ENCODE measurements at places on chromosomes 6 and 20.

DNA sequence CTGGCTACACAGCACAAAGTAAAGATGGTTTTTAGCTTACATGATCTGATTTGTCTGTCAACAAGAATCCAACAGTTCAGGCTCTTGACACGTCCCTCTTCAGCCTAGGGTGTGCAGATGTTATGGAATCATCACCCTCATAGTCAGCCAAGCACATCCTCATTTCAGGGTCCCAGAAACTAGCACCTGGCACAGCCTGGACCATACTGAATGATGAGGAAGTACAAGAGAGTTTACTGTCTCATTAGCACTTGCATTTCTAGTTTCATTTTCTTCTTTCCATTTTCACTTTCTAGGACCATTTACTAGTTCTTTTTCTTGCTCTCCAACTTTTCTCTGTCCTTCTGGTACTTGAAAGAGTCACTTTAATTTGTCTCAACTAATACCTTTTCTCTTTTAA lies 6.5 kb downstream of the RIPOR2 start:
- peak; percentile 68 for DNase-seq

GRCh38 chr20:10524034-10524476 lies 89.0 kb downstream of the SLX4IP start:
- DNase-seq: no peak

GRCh38 chr6:12203001-12203400 lies 87.2 kb upstream of the EDN1 start:
- DNase-seq: no peak

GRCh38 chr20:42442716-42443115 lies 747.0 kb downstream of the PTPRT start:
- no peak for DNase-seq

GRCh38 chr6:151544453-151544852 lies 50.6 kb downstream of the CCDC170 start:
- DNase-seq: no peak

- peak; percentile 6 for DNase-seq
Observed at GRCh38 chr6:57262901-57263694, 41.0 kb upstream of the RAB23 start.

GRCh38 chr6:626236-626635 lies 30.7 kb downstream of the HUS1B start:
- no peak for DNase-seq

- no peak for DNase-seq
Observed at GRCh38 chr20:39877788-39878187, 811.2 kb downstream of the MAFB start.

DNA sequence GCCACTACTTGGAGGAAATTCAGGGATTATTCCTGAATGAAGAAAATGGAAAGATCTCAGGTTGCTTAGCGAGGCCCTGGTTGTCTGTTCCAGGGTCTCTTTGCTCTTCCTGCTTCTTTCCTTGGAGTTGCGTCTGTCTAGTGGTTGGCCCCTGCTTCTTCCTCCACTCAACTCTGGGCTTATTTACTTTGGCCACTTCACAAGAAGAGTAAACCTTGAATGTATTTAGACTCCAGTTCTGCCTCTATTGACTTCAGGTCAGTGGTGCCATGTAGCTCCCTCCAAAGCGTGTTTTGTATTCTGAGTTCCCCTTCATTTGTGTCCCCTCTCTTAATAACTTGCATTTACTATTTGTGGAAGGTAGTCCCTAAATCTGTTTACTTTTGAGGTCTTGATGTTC lies 456.5 kb downstream of the UTRN start:
- no peak for DNase-seq

GRCh38 chr6:141041596-141042087 lies 1091.1 kb upstream of the GJE1 start:
- no peak for DNase-seq

DNA sequence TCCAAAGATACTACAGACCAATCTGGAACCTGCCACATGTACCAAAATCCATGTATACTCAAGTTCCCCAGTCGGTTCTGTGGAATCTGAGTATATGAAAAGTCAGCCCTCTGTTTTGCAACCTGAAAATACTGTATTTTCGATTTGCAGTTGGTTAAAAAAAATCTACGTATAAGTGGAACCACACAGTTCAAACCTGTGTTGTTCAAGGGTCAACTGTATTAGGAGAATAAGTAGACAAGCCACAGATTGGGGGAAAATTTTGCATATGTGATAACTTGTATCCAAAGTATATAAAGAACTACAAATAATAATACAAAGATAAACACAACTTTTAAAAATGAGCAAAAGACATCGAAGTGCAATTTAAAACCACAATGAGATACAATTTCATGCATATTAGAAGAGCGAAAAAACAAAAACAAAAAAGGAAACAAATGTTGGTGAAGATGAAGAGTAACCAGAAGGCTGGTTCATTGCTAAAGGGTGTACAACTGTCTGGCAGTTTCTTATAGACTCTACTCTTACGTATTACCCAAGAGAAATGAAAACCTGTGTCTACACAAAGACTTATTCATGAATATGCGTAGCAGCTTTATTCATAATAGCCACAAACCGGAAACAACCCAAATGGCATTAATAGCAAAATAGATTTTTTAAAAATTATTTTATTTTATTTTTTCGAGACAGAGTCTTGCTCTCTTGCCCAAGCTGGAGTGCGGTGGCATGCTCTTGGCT lies 180.8 kb downstream of the BCAS1 start:
- no peak for DNase-seq

DNA sequence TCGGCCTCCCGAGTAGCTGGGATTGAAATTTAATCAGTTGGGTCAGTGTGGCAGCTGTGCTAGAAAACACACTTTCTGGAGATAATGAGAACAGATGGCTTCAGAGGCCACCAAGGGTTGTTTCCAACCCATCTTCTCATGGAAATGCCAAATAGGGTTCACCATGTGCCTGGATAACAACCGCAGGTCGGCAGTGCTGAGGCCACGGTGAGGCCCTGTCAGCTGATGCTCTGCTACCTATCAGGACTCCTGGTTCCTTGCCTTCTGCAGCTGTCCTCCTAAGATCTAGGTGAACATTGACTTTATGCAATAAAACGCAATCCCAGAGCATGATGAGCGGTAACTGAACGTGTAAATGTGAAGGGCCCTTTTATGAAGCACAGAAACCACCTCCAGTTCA lies 139.3 kb upstream of the SNX9 start:
- DNase-seq: no peak

- DNase-seq: no peak
Observed at GRCh38 chr20:50305636-50306477, 115.2 kb downstream of the CEBPB start.

- no peak for DNase-seq
Observed at GRCh38 chr6:170093658-170094596, 197.0 kb downstream of the DLL1 start.

GRCh38 chr6:84657486-84657885 lies 106.9 kb downstream of the TBX18 start:
- DNase-seq: no peak

DNA sequence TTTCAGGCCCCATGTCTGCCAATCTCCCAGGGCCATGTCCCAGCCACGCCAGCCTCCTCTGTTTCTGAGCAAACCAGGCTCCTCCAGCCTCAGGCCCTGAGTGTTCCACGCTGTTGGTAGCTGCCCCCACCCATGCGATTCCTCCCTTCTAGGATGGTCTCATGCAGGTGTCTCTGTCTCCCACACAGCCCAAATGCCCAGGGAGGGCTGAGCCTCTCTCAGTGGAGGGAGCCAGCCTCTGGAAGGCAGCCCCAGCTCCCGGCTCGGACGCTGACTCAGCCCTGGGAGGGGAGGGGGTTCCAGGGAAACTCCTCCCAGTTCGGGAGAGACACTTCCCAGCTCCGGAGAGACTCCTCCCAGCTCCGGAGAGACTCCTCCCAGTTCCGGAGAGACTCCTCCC lies 122.9 kb upstream of the AFDN start:
- no peak for DNase-seq

DNA sequence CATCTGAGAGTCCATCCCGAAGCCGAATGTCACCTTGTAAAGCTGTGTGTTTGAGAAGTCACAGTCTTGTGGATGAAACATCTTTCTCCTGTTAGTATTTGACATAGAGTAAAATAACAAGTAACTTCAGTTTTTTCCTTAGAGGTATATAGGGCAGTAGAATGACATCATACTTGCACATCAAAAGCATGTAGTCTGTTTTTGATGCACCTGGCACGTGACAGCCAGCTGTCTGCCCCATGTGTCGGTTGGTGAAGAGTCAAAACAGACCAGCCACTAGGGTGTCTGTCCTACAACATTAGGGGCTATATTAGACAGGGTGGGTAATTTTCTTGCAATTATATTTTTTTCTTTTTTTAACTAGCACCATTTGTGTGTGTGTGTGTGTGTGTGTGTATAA lies 70.2 kb downstream of the SNX9 start:
- DNase-seq: peak; percentile 26

- no peak for DNase-seq
Observed at GRCh38 chr20:60249436-60249835, 291.2 kb downstream of the CDH26 start.

DNA sequence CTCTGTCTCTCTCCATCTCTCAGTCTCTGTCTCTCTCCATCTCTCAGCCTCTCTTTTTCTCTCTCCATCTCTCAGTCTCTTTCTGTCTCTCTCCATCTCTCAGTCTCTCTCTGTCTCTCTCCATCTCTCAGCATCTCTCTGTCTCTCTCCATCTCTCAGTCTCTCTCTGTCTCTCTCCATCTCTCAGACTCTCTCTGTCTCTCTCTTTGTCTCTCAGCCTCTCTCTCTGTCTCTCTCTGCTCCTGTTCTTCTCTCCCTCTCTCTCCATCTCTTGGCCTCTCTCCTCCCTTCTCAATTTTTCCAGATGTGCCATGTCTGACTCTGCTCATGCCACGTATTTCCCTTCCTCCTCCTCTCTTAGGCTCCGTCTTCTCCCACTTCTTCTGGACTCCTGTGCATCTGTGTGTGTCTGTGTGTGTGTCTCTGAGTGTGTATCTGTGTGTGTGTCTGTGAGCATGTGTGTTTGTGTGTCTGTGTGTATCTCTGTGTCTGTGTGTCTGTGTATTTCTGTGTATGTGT lies 72.7 kb downstream of the SRC start:
- DNase-seq: no peak

GRCh38 chr6:26017632-26017966 lies 55.0 kb downstream of the TRIM38 start:
- peak; percentile 92 for DNase-seq

DNA sequence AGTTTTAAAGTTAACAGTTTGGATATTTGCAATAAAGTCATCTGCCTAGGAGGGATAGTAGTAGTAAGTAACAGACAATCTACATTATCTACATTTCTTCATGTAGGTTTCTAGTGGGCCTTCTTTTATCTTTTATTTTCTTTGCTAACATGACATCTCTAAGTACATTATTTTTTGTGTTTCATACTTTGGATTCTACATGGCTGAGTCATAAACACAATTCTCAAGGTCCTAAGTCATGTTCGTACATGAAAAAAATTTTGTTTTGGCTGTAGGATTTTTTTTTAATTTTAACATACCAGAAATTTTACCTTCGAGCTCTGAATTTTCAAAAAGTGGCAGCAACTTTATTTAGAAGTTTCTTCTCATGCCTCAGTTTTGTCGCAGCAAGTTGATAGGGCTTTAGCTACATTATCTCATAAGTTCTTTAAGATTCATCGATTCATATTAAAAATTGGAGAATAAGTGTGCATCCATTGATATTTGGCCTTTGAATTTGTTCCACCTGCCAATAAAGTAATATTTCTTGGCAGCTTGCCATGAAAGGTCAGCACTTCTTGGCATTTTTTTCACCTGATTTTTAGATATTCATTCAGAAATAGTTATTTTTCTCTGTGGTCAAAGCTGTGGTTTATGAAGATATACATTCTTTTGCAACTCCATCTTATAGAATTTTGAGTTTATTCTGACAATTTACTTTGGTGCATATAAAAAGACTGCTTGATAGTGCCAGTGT lies 146.2 kb downstream of the GRIK2 start:
- DNase-seq: no peak

DNA sequence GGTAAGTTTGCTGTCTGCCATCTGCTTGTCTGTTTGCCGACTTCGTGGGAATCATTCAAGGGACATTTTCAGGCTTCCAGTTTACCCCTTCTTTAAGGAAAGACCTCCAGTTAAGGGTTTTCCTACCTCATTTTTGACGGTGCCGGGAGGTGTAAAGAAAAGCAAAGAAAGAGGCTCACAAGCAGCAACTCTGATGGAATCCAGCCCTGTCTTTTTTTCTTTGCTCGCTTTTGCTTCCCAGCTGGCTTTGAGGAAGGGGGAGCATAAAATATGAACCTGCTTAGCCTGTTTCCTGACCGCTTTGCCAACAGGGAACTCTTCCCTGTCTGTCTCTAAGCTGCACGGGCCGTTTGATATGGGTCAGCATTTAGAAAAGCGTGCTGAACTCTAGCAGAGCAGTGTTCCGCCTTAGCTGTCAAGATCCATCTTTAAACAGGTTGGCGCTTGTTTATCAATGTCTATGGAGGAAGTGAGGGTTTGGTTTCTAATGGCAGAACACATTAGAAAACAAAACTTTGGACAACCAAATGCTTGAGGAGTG lies 13.8 kb downstream of the SYTL3 start:
- DNase-seq: no peak

GRCh38 chr6:160972111-160972510 lies 19.5 kb upstream of the MAP3K4 start:
- no peak for DNase-seq

- no peak for DNase-seq
Observed at GRCh38 chr6:53921639-53922038, 126.8 kb downstream of the LRRC1 start.
